ENCODE measurements at places on chromosomes 2 and 18. TPM values are rescaled to one million over a fixed set of nuclear protein-coding genes. Genes with fewer than 3 reads are reported as not detected.

- no peak for DNase-seq
Measured at GRCh38 chr2:217916504-217917254, 86.1 kb downstream of the TNS1 start.

GRCh38 chr2:124323321-124323720 lies 298.2 kb downstream of the CNTNAP5 start:
- DNase-seq: no peak

Gene OTOS
- total RNA-seq: not detected

DNA sequence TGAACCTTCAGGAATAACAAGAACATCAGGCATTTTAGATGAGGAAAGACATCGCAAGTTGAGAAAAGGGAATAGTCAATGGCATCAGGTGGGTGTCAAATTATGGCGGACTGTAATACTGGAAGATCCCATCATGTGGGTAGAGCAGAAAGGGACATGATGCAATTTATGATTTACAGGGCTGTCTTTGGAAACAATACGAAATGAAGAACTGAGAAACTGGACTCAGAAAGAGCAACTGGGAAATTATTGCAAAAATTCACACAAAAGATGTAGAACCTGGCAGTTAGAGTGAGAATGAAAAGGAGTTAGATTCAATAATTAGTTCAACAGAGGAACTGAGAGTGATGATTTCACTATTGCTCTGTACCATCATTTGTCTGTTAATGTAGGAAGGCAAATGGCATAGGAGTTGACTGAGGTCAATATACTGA lies 1635.0 kb upstream of the ACVR2A start:
- no peak for DNase-seq

DNA sequence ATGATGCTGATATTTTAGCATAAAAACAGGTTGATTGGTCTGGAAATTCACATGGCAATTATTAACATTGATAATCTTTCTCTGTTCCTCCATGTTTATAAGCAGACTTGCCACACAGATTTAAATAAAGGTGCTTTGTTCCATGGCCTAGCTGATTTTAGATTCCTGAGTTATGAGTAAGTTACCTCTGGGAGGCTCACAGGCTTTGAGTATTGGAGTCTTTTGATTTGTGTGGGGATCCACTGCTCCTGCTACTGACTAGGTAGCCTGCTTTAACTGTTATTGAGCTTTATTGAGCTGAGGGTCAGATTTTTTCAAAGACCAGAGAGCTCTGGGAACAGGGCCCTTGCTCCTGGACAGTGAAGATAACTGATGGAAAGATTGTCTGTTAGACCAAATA lies 166.1 kb downstream of the ANKRD30B start:
- no peak for DNase-seq

- no peak for DNase-seq
Measured at GRCh38 chr2:120177973-120178372, 45.2 kb downstream of the TMEM185B start.
